Lung microvascular endothelial cell (primary cell): ENCODE measurements at places on chromosomes 12 and 14. TPM values are rescaled to one million over a fixed set of nuclear protein-coding genes. Genes with fewer than 3 reads are reported as not detected.

FERMT2 gene
- total RNA-seq = 58.6 and 61.3 TPM in 2 replicates

- DNase-seq = peak; percentile 92
Measured at GRCh38 chr12:124592050-124592449, 24.6 kb upstream of the NCOR2 start.

GRCh38 chr14:53019406-53019805, 68.6 kb upstream of the FERMT2 start:
- DNase-seq = no peak

SYNDIG1L gene
- not detected in 2 replicates for total RNA-seq

- DNase-seq = no peak
Measured at GRCh38 chr12:62484233-62484632, 17.6 kb downstream of the MON2 start.

GRCh38 chr12:108378926-108379325, 39.8 kb upstream of the CMKLR1 start:
- no peak for DNase-seq

GRCh38 chr14:105409364-105409763, 10.3 kb upstream of the MTA1 start:
- DNase-seq = no peak

DNA sequence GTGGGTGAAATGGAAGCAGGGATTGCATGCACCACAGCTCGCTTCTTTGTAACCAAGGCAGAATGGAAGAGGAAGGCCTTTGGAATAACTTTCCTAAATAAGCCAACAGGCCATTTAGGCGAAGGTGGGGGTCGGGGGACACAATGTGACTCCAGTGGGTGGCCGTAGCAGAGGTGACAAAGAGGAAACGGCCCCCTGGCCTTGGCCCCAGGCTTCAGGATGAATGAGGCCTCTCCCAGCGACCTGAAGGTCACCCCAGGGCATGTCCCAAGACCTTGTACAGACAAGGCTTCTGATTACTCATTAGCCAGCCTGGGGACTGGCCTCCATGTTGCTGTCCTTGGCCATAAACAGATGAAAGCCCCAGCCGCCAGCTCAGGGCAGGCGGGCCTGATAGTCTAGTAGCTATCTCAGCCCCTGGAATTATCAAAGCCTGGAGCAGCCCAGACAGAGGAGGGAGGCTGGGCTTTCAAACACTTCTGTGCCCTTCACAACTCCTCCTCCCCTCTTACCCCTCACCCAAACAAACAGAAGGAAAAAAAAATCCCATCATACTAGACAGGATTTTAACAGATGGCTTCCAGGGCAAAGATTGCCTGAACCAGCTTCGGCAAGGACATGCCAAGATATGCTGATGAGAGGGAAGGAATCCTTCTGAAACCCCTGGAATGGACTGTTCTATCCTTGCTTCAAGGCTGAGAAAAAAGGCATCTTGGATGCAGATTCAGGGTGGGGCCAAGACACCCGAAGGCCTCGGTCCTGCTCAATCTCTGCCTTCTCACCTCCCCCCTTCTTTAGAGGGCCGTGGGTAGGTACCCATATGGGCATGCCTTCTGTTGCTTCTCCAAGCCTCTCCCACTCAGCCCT, 142.3 kb upstream of the PARP11 start:
- no peak for DNase-seq

TAS2R19 gene
- 1.3 and 2.6 TPM in 2 replicates for total RNA-seq

GPR84 gene
- total RNA-seq = under 0.01 TPM in 1 of 2 replicates, not detected in the other

ANKRD33 gene
- total RNA-seq = 0.22 TPM in 1 of 2 replicates, not detected in the other

ADAM21 gene
- under 0.01 TPM in 2 replicates for total RNA-seq

DNA sequence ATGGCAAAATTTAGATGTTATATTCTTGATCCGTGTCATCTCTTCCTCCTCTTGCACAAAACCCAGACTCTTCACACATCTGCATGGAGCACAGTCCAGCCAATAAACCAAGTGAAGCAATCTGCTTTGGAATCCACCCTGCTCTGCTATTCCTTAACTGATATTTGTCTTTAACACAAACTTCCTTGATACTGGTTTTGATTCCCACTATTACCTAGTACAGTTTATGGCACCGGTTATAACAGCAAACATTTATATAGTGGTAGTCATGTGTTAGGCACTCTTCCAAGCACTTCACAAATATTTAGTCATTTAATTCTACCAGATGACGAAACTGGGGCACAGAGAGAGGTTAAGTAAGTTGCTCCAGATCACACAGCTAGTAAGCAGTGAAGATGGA, 12.5 kb downstream of the STYK1 start:
- no peak for DNase-seq

BDKRB1 gene
- total RNA-seq = not detected in 2 replicates

OTX2 gene
- total RNA-seq = not detected in 2 replicates

GRCh38 chr12:67377541-67377940, 108.4 kb downstream of the CAND1 start:
- no peak for DNase-seq

DNA sequence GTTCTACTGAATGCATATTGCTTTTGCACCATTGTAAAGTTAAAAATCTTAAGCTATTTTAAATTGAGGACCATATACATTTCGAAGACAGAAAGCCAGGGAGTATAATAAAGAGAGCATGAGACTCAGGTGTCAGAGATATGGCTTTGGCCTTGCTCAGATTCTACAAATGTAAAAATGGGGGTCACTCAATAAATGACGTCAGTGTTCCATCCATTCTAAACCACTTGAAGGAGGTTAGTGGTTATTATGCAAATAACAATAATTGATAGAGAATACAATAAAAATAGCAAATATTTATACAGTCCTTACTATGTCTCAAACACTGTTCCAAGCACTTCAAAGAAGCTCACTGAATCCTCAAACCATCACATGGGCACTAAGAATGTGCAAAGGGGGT, 20.1 kb downstream of the RTN1 start:
- DNase-seq = no peak

GRCh38 chr14:50871914-50872732, at the start of gene ABHD12B:
TSS of gene ABHD12B (plus strand) at chr14:50872053. CDS start at chr14:50872175, 122 bp downstream.
- DNase-seq = no peak

DNA sequence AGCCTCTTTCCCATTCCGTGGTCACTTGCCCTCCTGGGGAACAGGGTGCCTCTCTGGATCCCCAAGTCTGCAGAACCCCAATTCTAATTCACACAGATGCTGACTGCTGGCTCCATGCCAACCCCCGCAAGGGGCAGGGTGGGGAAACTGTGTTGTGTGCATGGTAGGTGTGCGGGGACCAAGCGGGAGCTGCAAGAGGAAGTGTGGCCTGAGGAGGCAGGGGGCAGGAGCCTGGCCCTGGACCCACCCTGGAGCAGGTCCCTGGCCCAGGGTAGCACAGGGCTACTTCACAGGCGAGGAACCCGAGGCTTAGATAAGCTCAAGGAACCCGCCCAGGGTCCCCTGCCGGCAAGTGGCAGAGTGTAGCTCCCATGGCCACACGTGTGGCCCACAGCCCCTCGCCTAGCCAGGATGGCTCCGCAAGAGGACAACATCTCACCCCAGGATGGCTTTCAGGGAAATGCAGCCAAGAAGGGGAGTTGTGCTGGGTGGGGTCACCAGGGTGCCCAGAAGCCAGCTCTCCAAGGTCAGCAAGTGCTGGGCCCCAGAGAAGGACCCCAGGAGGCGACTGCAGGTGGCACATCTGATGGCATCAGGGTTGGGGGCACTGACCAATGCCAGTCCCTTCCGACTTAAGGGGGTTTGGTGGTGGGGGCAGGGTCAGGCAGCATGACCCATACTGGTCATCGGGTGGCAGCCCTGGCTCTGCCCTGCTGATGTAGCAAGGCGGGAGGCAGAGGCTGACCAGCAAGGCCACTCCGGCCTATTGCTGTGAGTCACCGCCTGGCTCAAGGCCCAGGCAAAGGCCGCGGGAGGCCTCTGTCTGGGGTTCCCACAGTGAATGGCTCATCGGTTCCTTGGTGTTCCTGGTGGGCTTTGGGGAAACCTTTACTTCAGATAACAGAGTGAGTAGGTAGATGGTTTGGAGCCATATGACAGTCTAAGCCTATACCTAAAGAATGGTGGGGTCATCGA, 37.3 kb upstream of the EML1 start:
- DNase-seq = peak; percentile 95

CLEC2A gene
- total RNA-seq = not detected in 2 replicates

DNA sequence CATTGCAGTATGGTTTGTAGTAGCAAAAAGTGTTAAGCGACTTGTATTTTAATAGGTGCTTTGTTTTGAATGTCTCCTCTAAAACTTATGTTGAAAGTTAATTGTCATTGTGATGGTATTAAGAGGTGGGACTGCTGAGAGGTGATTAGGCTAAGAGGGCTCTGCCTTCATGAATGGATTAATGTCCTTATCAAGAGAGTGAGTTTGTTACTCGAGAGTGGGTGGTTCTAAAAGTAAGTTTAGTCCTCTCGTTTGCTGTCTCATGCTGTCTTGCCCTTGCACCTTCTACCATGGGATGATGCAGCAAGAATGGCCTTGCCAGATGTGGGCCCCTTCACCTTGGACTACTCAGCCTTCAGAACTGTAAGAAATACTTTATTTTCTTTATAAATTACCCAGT, 17.4 kb downstream of the ZDHHC17 start:
- DNase-seq = no peak

GRCh38 chr14:94387051-94388026, 1.1 kb downstream of the SERPINA1 start:
- no peak for DNase-seq

- no peak for DNase-seq
Measured at GRCh38 chr12:91077228-91077954, 19.6 kb upstream of the KERA start.

DNA sequence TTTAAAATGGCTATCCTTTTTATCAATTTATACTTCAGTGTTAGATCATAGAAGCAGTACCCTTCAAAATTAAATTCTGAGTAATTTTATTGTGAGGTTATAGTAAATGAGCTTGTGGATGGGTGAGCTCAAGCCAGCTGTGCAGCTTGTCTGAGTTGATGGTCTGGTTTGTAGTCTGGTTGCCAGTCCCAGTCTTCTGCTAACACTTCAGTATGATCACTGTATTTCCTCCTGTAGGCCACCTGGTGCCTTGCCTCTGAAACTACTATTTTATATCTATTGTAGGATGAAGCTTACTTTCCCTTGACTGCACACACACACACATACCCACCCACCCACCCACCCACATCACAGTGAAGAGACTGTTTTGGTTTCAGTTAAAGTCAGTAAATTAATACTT, 496.4 kb downstream of the PCNX1 start:
- peak; percentile 7 for DNase-seq

- no peak for DNase-seq
Measured at GRCh38 chr12:2803635-2804392, 8.7 kb upstream of the ITFG2 start.

GRCh38 chr14:75985618-75986438, at the start of gene IFT43:
TSS of gene IFT43 (plus strand) at chr14:75985763. CDS start at chr14:75985787, 24 bp downstream.
- DNase-seq = peak; percentile 83

DNA sequence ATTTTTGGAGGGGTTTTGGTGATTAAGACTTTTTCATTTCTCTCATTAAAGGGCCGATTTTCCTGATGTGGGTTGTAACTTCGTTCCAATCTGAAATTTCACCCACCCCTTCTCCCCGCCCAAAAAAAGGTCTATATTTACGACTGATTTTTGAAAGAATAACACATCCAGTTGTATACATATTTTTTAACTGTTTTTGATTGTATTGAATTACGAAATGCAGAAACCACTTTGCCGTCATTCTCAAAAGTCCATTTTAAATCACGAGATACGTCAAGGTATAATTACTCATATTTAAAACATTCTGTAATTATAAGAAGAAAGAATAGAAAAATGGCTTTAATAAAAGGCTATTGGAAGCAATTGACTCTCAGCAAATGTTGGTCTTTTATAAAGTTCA, 520.7 kb downstream of the MED13L start:
- DNase-seq = no peak

DNA sequence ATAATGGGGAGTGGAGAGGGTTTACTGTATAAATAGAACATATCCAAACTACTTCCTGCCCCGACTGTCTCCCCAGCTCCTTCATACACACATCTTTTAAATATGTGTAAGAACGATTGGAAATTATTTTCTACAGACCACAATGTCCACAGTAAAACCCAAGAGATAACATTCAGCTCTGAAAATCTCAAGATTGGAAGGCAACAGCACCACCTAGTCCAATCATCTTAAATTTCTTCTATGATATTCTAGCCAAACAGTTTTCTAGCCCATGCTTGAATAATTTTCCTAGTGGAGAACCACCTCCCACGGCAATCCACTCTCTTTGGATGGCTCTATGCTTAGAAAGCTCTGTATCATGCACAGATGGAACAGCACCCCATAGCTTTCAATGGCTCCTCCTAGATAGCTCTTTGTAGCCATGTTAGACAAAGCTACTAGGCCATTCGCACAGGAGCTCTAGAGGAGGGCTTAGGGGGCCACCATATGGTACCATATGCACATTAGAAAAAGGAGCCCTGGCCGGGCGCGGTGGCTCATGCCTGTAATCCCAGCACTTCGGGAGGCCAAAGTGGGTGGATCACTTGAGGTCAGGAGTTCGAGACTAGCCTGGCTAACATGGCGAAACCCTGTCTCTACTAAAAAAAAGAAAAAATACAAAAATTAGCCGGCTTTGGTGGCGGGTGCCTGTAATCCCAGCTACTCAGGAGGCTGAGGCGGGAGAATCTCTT, 18.1 kb downstream of the VDR start:
- no peak for DNase-seq

DNA sequence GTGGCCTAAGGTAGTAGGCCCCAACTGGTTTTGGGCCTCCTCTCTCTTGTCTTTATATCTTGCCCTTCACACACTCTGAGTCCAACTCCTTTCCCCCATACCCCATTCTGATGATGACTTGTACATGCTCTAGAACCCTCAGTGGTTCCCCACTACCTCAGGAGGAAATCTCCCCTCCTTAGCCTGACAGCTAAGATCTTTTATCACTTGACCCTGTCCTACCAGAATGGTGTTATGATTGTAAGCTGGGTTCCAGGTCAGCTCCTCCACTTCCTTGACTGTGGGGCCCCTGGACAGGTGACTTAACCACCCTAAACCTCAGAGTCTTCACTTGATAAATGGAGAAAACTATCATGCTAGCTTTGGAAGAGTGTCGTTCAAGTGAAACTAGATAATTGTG, 9.4 kb upstream of the MYL2 start:
- DNase-seq = no peak
